ENCODE measurements at places on chromosomes 3 and 15. TPM values are rescaled to one million over a fixed set of nuclear protein-coding genes. Genes with fewer than 3 reads are reported as not detected.

Gene TGM4
- 0.23 TPM for total RNA-seq

Gene TEX55
- total RNA-seq = not detected

Gene FAM81A
- 10.1 TPM for total RNA-seq

Gene CISH
- total RNA-seq = 0.63 TPM

Gene HHATL
- total RNA-seq = not detected

Gene SPTSSB
- not detected for total RNA-seq

Gene CAPN3
- 0.22 TPM for total RNA-seq

Gene CCDC33
- 7.5 TPM for total RNA-seq

Gene PLA2G4D
- total RNA-seq = not detected
